Amygdala (tissue), 56 donors: ENCODE measurements at places on chromosomes 16 and 17.

- no peak for DNase-seq
Measured at GRCh38 chr17:47716375-47716774, 16.7 kb upstream of the TBX21 start.

GRCh38 chr17:77662833-77663232 is 295.7 kb upstream of the TNRC6C start:
- DNase-seq: no peak

DNA sequence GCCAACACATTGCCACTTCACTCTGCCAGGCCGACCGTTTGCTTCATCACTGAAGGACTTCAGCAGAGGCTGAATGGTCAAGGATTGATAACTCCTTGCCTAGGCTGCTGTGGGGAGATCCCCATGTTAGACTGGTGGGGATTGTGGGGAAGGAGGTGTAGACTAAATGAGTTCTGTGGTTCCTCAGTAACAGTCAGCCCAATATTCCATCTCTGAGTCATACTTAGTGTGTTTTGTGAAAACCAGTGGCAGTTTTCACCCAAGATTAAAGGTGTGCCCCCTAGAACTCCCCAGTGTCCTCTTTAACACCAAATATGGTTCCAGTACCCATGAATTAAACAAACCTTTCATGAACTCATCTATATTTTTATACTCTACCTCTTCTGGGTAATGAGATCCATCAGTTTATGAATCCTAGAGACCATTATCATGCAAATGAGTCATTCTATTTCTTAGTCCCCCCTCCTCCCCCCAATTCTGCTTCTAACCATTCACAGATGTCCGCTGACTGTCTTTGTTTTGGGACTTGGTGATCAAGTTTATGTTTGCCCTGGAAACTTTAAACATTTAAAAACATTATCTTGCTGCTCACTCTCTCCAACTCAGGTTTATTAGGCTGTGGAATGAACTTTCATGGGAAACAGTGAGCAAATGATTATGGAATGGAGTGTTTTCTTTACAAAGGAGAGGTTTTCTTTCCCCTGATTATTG is 66.8 kb upstream of the GAS7 start:
- no peak for DNase-seq

DNA sequence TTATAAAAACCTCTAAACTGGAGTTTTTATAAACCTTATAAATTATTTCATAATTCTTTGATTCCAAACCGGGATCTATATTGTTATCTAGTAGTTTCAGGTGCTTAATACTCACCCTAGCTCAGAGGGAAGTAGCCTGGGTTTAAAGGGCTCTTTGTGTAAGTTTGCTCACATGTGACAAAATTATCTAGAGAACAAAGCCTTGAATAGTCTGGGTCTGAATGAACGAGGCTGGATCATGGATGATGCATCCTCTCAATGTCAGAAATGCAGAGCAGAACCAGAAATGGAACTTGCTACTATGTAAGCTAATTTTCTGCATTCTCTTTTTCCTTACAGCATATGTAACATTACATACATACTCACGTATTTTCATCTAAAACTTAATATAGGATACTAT is 103.9 kb upstream of the NETO2 start:
- DNase-seq: no peak

DNA sequence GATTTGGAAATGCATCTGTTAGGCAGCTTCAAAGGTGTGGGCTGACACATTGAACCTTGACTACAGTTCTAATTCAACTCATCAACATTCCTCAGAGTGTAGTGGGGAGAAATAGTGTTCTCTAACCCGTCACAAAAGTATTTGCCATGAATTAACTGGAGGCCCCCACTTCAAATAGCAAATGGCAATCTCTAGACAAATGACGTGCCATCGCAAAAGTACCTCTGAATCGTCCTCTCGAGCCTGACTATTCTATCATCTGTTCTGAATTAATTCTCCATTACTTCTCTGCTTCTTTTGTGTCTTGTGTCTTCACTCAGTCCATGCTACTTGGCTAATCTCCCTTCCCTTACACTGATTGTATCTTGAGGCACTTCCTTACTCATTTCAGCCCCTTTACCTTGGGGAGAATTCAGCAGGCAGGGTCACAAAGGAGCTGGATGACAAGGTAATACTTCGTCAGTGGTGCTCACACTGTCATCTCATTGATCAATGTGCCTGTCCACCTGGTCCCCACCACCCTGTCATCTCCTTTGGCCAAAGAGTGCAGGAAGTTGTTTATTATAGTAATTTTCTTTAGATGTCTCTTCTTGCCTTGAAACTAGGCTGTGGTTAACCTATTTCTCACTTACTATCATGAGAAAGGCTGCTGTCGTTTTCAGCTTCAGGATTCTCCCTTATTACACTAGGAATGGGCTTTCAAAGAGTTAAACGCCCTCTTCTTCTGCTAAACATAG is 108.4 kb downstream of the SYCE1L start:
- no peak for DNase-seq

GRCh38 chr16:83888672-83889044 is 10.3 kb upstream of the MLYCD start:
- no peak for DNase-seq

- DNase-seq: no peak
Measured at GRCh38 chr17:6196355-6196754, 126.2 kb downstream of the WSCD1 start.

GRCh38 chr17:75877752-75878173 is 618 bp downstream of the TRIM47 start:
- DNase-seq: no peak

GRCh38 chr16:3195975-3196374 is 8.0 kb downstream of the OR1F1 start:
- DNase-seq: no peak

DNA sequence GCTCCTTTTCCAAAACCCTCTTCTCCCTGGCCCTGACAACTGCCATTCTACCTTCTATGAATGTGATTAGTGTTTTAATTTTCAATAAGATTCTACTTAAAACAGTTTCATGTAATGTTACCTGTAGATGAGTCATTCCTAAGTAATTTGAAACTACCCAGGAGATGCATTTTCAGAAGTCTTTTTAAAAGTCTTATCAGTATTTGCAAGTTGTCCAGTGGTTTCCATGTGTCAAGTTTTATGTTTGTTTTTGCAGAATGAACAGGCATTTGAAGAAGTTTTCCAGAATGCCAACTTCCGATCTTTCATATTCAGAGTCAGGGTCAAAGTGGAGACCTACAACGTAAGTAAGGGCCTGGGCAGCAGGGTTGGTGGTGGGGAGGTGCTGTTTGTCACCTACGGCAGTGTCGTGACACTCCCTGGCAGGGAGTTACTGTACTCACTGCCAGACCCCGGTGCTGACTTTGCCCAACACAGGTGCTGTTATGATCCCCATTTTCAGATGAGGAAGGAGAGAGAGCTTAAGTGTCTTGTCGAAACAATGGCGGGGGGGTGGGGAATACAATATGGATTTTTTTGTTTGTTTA is 65.0 kb downstream of the RPA1 start:
- no peak for DNase-seq

GRCh38 chr16:79362300-79362970 is 238.1 kb downstream of the MAF start:
- DNase-seq: no peak

- DNase-seq: no peak
Measured at GRCh38 chr16:51049276-51049675, 101.8 kb downstream of the SALL1 start.

DNA sequence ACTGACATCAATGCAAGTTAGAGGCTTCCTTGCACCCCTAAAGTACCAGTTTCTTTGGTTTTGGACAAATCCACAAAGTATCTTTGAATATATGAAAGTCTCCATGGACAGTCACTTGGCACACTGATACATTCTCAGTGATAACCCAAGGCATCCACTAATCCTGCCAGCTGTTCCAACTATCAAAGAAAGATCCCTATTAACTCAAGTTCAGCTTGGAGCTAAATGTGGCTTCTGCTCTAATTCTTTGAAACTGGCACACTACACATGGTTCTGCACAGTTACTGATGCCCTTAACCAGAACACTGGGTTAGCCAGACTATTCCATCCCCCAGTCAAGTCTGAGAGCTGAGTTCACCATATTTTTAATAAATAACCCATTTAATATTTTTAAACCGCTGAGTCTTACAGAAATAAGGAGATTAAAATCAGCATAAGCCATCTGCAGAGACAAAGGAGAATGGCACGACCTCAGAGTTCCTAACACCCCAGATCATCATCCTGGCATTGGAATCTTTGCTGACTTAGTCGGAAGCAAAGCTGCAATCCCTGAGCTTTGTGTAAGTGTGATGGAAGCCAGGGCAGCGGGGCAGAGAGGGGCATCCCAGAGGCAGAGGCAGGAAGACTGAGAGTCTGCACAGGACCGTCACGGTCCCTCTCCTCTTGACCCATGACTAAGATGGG is 6.3 kb downstream of the CACNG1 start:
- no peak for DNase-seq

- DNase-seq: no peak
Measured at GRCh38 chr17:62876673-62877405, 68.7 kb upstream of the MARCHF10 start.

- no peak for DNase-seq
Measured at GRCh38 chr16:1345087-1345486, 6.6 kb downstream of the TSR3 start.

DNA sequence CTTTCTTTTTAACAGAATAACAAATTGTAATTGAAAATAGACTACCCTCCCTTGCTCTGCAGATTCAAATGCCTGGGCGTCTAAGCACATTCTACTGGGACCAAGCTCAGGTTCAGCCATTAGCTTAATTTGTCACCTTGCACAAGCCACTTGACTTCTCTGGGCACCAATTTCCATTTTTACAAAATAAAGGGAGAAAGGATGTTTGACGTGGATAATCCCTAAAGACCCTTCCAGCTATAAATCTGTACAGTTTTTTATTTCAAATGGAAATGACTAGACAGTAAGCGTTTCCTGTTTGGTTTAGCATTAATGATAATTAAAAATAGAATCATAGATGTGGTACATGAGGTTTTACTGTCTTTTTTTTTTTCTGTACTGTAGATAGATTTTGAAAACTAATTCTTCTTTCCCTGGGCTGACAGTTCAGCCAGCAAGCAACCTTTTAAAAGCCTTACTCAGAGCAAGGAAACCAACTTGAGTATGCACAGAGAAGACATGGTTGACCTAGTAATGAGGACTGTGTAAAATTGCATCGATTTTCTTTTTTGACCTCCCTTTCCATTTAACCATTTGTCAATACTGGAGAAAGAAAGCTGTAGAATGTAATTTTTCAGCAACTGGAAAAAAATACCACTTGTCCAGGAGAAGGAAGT is 1329.5 kb upstream of the CDH8 start:
- no peak for DNase-seq

GRCh38 chr16:4979736-4980660 is 21.9 kb downstream of the SEC14L5 start:
- DNase-seq: no peak

GRCh38 chr16:4152267-4152666 is 36.0 kb upstream of the ADCY9 start:
- DNase-seq: no peak

DNA sequence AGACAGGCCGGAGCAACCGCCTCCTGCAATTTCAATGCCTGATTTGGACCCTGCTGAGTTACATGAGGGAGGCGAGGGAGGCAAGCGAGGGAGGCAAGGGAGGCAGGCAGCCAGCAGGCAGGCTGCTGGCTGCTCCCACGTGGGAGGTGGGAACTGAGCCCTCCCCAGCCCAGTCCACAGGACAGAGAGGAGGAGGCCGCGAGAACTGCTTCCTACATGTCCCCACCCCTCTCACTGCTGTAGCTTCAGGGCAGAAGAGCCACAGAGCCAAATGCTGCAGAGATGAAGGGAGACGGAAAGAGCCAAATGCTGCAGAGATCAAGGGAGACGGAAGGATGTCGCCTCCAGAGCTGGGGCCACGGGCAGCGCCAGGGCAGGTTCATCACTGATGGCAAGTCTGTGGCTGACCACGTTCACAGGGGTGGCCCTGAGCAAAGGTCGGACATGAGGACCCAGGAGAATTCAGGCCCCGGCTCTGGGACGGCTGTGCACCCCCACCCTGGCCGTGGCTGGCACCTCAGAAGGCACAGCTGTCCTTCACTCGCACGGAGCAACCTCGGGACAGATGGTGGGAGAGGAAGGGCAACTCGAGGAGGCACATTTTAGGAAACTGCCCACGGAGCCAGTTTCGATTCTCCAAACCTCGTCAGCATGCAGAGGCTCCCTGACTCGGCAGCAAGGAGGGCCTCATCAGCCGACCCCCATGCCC is 21.5 kb downstream of the RPH3AL start:
- DNase-seq: no peak

GRCh38 chr17:31148205-31148604 is 53.4 kb downstream of the NF1 start:
- no peak for DNase-seq
